Left kidney (tissue), 8 donors: ENCODE measurements at places on chromosomes 2 and 18. TPM values are rescaled to one million over a fixed set of nuclear protein-coding genes. Genes with fewer than 3 reads are reported as not detected.

DNA sequence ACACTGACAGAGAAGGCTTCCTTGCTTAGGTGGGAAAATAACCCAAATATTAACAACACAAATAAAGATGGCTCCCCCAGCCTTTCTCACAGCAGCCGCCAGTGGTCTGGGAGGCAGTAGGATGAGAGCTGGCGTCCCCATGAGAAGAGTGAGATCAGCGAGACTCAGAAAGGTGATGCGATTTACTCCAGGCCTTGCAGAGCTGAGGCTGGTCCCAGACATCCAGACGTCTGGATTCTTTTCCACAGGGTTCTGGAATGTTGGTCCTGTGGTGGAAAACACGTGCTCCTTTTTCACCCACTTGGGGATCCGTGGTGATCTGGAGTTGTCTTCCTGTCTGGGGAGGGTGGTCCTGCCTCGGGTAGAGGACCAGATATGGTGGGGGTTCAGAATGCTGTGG, 190.6 kb downstream of the CTIF start:
- no peak for DNase-seq

DNA sequence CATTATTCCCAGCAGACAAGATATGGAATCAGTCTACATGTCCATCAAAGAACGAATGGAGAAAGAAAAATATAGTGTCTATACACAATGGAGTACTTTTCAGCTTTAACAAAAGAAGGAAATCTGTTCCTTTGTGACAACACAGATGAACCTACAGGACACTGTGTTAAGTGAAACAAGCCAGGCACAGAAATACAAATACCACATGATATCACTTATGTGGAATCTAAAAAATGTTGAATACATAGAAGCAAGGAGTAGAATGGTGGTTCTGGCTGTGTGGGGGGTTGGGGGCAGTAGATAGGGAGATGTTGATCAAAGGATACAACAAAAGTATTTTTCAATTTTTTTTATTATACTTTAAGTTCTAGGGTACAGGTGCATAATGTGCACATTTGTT, 347.7 kb upstream of the MAP2 start:
- no peak for DNase-seq

DNA sequence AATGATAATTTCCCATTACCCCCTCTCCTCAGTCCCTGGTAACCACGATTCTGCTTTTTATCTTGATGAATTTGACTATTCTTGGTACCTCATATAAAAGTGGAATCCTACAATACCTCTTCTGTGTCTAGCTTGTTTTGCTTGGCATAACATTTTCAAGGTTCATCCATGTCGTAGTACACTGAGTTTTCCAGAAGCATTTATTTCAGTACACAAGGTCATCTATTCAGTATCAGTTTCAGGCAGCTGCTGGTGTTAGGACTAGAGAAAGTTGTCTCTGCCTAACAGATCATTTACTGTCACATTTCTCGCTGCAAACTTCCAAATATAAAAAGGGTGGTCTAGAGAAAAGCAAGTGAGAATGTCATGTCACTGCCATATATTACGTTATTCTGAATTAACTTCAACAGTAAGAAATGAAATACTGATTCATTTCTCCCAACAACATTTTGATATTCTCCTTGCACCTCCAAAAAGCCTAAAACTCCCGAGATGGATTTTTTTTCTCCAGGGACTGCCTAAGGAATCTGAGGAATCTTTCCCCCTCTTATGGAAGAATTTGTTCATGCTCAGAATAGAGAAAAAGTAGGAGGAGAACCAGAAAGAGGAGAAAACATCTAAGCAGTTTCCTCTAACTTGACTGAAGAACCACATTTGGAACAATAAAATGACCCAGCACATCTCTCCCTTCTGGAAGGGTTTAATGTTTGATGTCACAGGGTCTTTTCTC, 36.0 kb downstream of the CDK15 start:
- no peak for DNase-seq

G6PC2 gene
- 0.08 TPM for polyA plus RNA-seq

ACTR2 gene
- 210 TPM for polyA plus RNA-seq

ERLEC1 gene
- 67.7 TPM for polyA plus RNA-seq

UPP2 gene
- polyA plus RNA-seq: 11.2 TPM

MFSD2B gene
- polyA plus RNA-seq: 2.4 TPM

- DNase-seq: no peak
These were observed 60.8 kb downstream of the NCKAP1 start for GRCh38 chr2:182977463-182977862.

MOGAT1 gene
- polyA plus RNA-seq: 0.27 TPM

GRCh38 chr2:31233231-31233630, 721 bp upstream of the EHD3 start:
- no peak for DNase-seq

DNA sequence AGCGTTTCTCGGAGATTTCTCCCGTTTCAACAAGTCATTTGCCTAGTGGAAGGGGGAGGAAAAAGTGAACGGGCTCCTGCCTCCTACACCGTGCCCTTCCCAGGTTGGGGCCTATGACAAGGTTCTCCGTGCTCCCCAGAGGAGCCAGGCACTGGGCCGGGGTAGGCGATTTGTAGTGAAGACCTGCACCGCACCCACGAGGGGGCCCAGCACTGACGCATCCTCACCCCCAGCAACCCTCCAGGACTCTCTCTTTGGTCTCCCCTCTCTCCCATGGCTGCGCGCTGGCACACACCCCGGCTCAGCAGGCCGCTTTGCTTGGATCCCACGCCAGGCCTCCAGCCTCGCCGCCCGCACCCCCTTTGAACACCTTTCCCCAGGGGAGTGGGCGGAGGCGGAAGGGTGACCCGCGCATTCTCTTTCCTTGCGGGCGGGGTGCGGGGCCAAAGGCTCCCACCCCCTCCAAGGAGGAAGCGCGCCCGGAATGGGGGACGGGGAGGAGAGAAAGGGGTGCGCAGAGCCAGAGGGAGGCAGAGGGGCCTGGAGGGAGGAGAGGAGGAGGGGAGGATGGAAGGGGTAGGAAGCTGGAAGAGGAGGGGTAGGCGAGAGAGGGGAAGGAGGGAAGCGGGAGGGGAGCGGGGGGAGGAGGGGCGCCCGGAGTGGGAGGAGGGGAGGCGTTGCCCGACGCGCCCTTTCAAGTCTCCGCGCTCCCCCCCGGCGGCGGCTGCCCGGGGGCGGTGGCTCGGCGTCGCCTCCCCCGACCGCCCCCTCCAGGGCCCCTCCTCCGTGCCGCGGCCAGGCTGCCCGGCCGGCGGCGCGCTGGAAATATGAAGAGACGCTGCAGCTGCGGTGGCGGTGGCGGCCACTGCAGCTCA, at the start of gene APCDD1:
TSS of gene APCDD1 (plus strand) at position 830 of the 875 bp plus-strand sequence. CDS start 347 bp downstream, outside the sequence.
- peak; percentile 83 for DNase-seq

GRCh38 chr2:38610851-38611801, 8.4 kb upstream of the HNRNPLL start:
- no peak for DNase-seq

- peak; percentile 24 for DNase-seq
These were observed 619 bp upstream of the MSH6 start for GRCh38 chr2:47782381-47782670.

GRCh38 chr2:191351921-191352320, 106.7 kb downstream of the MYO1B start:
- DNase-seq: no peak

DNA sequence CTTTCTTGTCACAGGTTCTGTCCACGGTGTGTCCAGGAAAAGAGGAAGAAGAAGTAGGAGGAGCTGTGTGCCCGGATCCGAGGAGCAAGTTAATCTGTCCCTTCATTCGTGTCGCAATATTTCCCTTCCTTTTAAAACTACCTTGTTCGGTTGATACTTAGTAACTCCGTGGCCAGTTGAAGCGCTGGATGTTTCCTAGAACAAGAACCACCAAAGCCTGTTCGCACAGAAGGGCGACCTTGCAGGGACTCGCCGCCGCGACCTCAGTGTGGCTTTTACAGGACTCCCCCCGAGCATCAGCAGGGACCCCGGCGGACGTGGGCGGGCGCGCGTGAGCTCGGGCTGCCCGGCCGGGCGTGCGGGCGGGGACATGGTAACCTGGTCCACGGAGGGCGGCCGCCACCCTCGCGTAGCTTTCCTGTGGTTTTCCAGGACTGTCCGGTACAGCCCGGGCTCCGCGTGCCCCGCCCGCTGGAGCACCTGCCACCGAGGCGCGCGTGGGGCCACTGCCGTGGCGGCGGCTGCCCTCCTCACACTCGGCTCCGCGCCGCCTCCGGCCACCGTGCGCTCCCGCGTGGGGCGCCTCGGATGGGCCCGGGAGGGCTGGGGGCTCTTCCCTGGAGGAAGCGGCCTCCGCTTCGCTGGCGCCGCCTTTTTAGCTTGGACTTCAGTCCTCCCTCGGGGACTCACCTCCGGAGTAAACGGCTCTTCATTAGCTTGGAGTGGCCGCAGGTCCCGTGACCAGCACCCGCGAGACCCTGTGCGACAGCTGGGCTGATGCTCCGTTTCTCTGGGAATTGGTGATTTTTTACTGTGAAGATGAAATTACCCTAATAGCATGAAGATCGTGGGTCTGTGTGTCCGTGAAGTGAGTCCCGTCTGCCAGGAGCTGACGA, 9.2 kb upstream of the D2HGDH start:
- no peak for DNase-seq

GRCh38 chr2:134174711-134175110, 79.2 kb upstream of the MGAT5 start:
- no peak for DNase-seq

DNA sequence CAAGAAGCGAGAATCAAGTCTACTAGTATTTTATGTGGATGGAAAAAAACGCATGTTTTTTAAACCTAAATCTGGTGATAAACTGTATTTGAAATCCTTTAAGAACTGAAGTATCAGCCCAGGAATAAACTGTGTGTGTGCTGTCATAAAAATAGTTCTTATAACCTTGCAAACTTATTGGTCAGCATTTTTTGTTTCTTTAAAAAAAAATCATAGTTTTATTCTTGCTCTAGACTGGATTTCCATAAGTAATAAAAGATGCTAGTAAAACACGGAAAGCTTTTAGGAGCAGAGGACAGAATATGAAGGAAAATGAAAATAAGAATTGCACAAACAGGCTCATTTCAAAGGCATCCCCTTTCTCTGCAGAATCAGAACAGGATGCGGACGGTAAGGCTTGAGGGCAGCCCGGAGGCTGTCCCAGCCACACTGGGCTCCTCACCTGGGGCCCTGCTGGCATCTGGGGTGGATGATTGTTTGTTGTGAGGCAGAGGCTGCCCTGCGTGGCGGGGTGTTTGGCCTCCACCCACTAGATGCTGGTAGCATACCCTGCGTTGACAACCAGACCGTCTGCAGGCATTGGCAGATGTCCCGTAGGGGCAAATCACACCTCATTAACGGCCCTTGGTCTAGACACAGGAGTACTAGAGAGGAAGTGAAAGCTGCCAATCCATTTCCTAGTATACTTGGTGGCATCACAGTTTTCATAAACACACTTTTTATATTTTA, 52.5 kb downstream of the MBP start:
- DNase-seq: no peak

DNA sequence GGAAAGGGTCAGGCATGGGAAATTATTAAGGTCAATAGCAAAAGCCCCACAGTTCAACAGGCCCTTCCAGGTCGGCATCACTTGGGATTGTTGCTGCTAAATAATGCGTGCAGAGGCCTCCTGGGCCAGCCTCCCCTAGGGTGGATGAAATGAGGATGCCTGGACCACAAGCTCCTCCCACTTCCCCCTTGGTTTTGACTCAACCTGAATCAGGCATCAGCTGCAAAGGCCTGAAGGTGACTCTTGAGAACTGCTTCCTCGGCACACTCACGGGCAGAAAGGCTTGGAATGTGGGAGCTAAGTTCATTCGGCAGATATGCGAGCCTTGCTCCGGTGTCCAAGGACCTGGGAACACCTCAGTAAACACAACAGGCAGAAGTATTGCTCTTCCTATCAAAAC, 69.3 kb downstream of the MBP start:
- no peak for DNase-seq

- DNase-seq: no peak
These were observed 106.0 kb downstream of the MC4R start for GRCh38 chr18:60266558-60266957.

HES6 gene
- polyA plus RNA-seq: 3.7 TPM

GULP1 gene
- polyA plus RNA-seq: 67.8 TPM

- DNase-seq: no peak
These were observed 23.9 kb downstream of the PMAIP1 start for GRCh38 chr18:59923539-59924196.

DNA sequence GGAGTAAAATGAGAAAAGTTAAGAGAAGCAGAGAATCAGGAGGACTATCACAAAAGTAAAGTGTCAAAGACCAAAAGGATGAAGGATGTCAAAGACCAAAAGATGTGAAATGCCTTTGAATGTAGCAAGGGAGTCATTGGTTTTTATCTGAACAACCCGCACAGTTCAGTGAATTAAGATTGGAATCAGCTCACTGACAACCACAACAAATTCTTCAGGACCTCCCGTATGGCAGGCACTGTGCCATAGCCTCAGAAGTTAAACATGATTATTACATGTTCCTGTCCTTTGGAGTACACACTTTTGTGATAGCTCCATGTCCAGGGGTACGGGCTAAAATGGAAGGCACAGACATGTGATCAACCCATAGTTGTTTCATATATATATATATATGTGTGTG, 5.0 kb upstream of the TXNL1 start:
- no peak for DNase-seq

- DNase-seq: no peak
These were observed 34.0 kb downstream of the UXS1 start for GRCh38 chr2:106159866-106160785.

- DNase-seq: no peak
These were observed 102.7 kb downstream of the ZNF516 start for GRCh38 chr18:76392349-76392748.

DNA sequence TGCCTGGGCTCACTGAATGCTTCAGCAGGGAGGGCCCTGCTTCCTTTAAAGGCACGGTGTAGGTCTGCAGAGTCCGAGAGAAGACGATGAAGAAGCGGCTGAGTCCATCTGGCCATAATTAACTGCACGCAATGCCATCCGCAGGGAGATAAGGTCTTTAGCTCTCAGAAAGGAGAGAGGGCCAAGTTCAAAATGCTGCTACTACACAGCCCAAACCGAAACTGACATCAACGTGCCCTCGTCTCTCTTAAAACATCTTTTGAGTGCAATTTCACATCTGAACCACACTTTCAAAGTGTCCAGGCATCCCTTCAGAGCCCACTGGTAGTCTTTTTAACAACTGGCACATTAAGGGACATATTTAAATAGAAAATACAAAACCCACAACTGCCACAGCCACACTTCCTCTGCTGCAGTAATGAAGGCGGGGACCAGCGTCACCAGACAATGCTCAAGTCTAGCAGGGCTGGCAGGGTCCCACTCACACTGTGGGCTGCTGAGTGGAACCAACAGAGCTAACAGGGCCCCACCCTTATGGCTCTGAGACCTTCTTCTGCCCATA, 35.8 kb downstream of the ST3GAL5 start:
- no peak for DNase-seq

DNA sequence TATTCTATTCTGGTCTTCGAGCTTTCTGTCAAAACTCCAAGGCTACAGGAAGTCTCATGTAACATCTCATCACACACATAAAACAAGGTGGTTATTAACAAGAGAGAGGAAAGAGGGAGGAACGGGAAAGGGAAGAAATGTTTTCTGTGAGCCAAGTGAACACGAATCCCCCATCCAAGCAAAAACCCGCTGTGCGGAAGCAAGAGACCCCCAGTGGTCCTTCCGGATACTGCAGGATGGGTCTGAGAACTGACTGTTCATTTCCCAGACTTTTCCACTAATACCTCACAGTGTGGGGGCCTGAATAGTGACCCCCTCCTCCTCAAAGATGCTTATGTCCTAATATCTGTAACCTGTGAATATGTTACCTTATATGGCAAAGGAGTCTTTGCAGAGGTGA, 19.0 kb upstream of the DIPK1C start:
- peak; percentile 52 for DNase-seq
